H4 (cell line): ENCODE measurements at places on chromosomes 13 and 19. TPM values are rescaled to one million over a fixed set of nuclear protein-coding genes. Genes with fewer than 3 reads are reported as not detected.

DNA sequence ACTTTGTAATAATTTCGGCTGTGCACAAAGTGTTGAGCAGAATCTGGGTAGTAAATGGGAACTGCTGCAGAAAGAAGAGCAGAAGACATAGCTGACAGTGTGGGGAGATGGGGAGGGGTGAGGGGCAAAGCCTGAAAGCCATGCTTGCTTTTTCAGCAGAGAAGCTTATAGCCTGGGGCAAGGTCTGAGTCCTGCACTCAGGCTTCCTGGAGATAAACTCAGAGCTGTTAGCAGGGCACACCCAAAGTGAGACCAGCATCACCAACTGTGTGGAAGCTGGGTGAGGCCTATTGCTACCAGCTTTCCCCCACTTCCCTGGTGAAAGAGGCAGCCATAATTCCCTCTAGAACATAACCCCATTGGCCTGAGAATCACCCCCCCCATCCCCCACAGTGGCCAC, 15.6 kb upstream of the LHFPL6 start:
- DNase-seq, result no peak

GRCh38 chr19:14159059-14159458, 22.7 kb upstream of the ASF1B start:
- DNase-seq, result no peak

DNA sequence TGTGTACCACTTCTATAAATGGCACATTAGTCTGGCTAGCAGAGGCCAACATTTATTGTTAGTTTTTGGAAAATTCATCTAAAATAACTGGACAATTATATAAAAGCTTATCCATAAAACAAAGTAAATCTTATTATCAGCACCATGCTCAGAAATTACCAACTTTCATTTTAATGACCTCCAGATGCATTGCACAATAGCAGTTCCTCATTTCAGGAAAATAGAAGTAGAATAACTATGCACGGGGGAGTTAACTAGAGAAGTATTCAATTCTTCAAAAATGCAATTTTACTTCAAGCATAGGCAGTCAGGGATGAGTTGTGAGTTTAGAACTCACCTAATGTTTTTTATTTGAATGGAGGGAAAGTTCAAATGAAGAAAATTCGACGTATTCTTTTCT, 1023.5 kb downstream of the PCDH17 start:
- DNase-seq, result no peak

- DNase-seq, result no peak
These were observed 297.4 kb upstream of the SGCG start for GRCh38 chr13:22883262-22883840.

- DNase-seq, result no peak
These were observed 10.9 kb downstream of the ZNF549 start for GRCh38 chr19:57537953-57538547.

- DNase-seq, result no peak
These were observed 45.3 kb downstream of the SLC7A9 start for GRCh38 chr19:32824191-32824751.

GRCh38 chr13:32881777-32882145, 134.5 kb upstream of the KL start:
- DNase-seq, result no peak

- DNase-seq, result peak; percentile 20
These were observed 4.1 kb downstream of the CRYL1 start for GRCh38 chr13:20521364-20522115.

- no peak for DNase-seq
These were observed 374.3 kb downstream of the EFNB2 start for GRCh38 chr13:106161146-106161545.

- peak; percentile 72 for DNase-seq
These were observed 2.7 kb upstream of the HNRNPL start for GRCh38 chr19:38852231-38853044.

GRCh38 chr13:111031531-111031961, 83.6 kb upstream of the ARHGEF7 start:
- DNase-seq, result peak; percentile 66

DNA sequence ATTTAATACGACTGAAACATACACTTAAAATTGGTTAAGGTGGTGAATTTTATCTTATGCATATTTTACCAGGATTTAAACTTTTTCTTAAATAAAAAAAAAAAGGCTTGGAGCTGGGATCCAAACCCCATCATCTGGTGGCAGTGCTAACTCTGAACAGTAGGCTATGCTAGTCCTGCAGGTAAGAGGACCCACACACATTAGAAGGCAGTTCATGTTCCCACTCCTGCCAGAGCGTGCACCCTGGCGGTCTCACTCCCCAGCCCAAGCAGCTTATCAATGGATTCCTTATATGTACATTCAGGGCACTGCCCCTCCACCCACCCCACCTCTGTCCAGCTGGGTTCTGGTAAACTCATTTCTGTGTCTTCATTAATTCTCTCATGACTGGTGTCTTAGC, 31.3 kb upstream of the CEBPA start:
- no peak for DNase-seq

DNA sequence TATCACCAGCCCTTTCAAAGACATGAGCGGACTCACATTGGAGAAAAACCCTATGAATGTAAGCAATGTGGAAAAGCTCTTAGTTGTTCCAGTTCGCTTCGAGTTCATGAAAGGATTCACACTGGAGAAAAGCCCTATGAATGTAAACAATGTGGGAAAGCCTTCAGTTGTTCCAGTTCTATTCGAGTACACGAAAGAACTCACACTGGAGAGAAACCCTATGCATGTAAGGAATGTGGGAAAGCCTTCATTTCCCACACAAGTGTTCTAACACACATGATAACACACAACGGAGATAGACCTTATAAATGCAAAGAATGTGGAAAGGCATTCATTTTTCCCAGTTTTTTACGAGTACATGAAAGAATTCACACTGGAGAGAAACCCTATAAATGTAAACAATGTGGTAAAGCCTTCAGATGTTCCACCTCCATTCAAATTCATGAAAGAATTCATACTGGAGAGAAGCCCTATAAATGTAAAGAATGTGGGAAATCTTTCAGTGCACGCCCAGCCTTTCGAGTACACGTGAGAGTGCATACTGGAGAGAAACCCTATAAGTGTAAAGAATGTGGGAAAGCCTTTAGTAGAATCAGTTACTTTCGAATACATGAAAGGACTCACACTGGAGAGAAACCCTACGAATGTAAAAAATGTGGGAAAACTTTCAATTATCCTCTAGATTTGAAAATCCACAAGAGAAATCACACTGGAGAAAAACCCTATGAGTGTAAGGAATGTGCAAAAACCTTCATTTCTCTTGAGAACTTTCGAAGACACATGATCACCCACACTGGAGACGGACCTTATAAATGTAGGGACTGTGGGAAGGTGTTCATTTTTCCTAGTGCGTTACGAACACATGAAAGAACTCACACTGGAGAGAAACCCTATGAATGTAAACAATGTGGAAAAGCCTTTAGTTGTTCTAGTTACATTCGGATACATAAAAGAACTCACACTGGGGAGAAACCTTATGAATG, 17.6 kb downstream of the ZNF791 start:
- DNase-seq, result no peak

DNA sequence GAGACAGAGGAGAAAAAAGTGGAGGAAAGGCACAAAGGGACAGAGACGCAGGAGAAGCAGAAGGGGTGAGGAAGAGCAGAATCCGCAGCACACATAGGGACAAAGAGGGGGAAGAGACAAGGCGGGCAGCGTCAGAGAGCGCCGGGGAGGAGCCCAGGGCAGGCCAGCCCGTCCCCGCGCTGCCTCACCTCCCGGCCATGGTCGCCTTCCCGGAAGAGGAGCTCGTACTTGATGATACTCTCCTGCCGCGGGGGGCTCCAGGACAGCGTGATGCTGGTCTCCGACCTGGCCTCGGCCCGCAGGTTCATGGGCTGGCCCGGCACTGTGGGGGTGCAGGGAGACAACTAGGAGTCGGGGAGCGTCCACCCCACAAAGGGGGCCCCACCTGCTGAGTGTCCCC, 100.6 kb downstream of the PTPRS start:
- DNase-seq, result no peak

- peak; percentile 75 for DNase-seq
These were observed at the start of gene ZNF580 for GRCh38 chr19:55640577-55641425. ZNF580 (plus strand) TSS chr19:55641002; CDS start chr19:55642509, 1,507 bp downstream.

GRCh38 chr13:75936791-75937190, 300.7 kb downstream of the LMO7 start:
- no peak for DNase-seq

DNA sequence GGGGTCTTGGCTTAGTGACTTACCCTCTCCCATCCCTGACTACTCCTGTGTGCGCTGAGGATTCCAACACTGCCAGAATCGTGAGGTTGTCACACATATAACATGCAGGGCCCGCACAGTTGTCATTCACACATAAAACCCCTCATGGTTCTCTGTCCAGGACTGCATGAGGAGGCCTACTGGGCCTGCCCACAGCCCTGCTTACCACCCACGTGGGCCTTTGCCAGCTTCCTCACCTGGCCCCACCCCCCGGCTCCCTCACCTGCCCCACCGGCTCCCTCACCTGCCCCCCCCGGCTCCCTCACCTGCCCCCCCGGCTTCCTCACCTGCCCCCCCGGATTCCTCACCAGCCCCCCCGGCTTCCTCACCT, 197.2 kb downstream of the TEX29 start:
- no peak for DNase-seq

- no peak for DNase-seq
These were observed 162.5 kb downstream of the OLFM4 start for GRCh38 chr13:53191091-53191490.

DNA sequence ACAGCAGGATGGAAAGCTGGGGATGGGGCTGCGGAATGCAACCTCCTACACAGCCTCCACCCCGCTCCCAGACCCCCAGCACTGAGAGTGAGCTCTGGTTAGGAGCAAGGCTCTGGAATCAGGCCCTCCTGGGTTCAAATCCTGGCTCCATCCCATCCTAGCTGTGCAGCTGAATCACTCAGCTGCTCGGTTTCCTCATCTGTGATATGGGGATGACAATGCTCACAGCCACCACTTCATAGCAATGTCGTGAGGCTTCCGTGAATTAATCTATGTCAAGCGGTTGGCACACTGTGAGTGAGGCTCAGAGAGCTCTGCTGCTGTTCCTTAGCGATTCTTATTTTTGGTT, 538 bp downstream of the ACP7 start:
- DNase-seq, result peak; percentile 6

- peak; percentile 9 for DNase-seq
These were observed 482.6 kb downstream of the RFC3 start for GRCh38 chr13:34300559-34300958.

GRCh38 chr13:28493740-28494503, 1.0 kb downstream of the FLT1 start:
- DNase-seq, result no peak

DNA sequence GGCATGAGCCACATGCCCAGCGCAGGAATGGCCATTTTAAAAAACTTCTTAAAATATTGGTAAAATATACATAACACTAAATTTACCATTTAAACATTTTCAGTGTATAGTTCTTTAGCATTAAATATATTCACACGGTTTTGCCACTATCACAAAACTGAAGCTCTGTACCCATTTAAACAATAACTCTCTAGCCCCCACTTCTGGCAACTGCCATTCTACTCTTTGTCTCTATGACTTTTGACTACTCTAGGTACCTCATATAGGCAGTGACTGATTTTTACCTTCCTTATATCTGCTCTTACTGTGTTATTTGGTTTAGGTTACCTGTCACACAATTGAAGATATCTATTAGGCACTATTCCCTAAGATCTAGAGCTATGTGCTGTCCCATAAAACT, 2.3 kb upstream of the KBTBD7 start:
- DNase-seq, result no peak

- no peak for DNase-seq
These were observed 147.5 kb downstream of the VWA8 start for GRCh38 chr13:41813426-41813825.

DNA sequence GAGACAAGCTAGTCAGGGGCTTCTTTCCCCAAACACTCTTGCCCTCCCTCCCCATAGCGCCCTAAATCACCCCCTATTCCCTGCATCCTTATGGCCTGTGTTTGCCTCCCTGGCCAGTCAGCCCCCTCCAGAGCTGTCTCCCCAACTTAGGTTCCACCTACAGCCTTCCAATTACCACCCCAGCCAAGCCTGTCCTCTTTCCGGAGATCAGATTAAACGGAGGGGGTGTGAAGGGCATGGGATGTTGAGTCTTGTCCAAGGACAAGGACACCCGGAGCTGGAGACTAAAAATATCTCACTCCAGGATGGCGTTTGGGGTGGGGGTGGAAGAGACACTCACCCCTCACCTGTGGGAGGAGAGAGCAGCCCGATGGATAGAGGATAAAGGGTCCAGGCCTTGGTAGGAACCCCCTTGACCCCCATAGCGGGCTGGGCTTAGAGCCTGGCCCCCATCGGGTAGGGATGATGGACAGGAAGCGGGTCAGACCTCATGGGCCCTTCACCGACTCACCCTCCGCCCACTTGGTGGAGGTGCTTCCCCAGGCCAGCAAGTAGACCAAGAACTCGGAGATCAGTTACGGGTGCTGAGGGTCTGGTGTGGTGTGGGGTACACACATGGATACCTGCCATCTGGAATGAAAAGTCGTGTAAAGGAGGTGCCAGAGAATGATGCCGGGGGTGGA, 6.0 kb downstream of the ZNF865 start:
- DNase-seq, result no peak

GRCh38 chr19:20315543-20315942, 148.5 kb downstream of the ZNF486 start:
- no peak for DNase-seq

DNA sequence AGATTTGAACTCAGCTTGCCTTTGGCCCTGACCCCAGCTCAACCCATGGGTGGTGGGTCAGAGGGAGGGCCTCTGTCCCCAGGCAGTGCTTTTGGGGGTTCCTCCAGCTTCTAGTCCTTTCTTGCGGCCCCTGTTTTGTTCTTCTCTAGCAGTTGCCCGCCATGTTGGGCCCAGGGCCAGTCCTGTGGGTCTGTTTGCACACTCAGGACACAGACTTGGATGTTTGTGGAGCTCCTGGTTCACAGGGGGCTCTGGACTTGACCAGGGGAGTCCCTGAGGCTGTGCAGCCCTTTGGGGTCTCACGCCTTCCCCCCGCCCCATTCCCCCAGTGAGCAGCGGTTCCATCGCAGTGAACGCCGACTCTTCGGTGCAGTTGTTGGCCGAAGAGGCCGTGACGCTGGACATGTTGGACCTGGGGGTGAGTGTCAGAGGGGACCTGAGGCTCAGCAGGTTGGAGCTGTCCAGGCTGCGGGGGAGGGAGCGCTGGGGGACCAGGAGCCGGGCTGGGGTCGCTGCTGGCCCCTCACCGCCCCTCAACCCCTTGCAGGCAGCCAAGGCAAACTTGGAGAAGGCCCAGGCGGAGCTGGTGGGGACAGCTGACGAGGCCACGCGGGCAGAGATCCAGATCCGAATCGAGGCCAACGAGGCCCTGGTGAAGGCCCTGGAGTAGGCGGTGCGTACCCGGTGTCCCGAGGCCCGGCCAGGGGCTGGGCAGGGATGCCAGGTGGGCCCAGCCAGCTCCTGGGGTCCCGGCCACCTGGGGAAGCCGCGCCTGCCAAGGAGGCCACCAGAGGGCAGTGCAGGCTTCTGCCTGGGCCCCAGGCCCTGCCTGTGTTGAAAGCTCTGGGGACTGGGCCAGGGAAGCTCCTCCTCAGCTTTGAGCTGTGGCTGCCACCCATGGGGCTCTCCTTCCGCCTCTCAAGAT, 2.5 kb downstream of the ATP5F1D start:
- DNase-seq, result peak; percentile 76

Gene CHAMP1
- total RNA-seq, result 13.9 and 23.9 TPM in 2 replicates

Gene CC2D1A
- 13.5 and 14.9 TPM in 2 replicates for total RNA-seq

Gene ZNF681
- 2.8 and 5.4 TPM in 2 replicates for total RNA-seq

Gene SBNO2
- total RNA-seq, result 8.6 and 14.8 TPM in 2 replicates

Gene DKKL1
- total RNA-seq, result 0.08 and 3.8 TPM in 2 replicates

Gene SHD
- total RNA-seq, result not detected in 2 replicates

Gene UNC13A
- total RNA-seq, result 0.04 TPM in 1 of 2 replicates, not detected in the other

Gene GGACT
- total RNA-seq, result 0.92 and 4.7 TPM in 2 replicates

Gene LYPD3
- total RNA-seq, result 0.17 and 0.29 TPM in 2 replicates

Gene OR10H1
- not detected in 2 replicates for total RNA-seq

Gene FAM83E
- total RNA-seq, result 0.06 and 1.6 TPM in 2 replicates

Gene ATP8A2
- total RNA-seq, result 1.1 and 1.6 TPM in 2 replicates

Gene PSG1
- total RNA-seq, result not detected in 2 replicates

Gene KLF12
- 2.3 and 2.4 TPM in 2 replicates for total RNA-seq

Gene ONECUT3
- not detected in 2 replicates for total RNA-seq
